ENCODE measurements at places on chromosomes 6 and 20. TPM values are rescaled to one million over a fixed set of nuclear protein-coding genes. Genes with fewer than 3 reads are reported as not detected.

The SLC17A3 gene
- total RNA-seq, result not detected

The ATP6V1G2 gene
- total RNA-seq, result 8.8 TPM

The THEMIS gene
- total RNA-seq, result not detected

The IRF4 gene
- 0.53 TPM for total RNA-seq

The PKIB gene
- 153 TPM for total RNA-seq

The CFAP61 gene
- not detected for total RNA-seq

The PHACTR3 gene
- 0.22 TPM for total RNA-seq

The SLC17A1 gene
- total RNA-seq, result not detected

The SNAP25 gene
- not detected for total RNA-seq

The VAPB gene
- total RNA-seq, result 26.0 TPM

The DEFB116 gene
- not detected for total RNA-seq

DNA sequence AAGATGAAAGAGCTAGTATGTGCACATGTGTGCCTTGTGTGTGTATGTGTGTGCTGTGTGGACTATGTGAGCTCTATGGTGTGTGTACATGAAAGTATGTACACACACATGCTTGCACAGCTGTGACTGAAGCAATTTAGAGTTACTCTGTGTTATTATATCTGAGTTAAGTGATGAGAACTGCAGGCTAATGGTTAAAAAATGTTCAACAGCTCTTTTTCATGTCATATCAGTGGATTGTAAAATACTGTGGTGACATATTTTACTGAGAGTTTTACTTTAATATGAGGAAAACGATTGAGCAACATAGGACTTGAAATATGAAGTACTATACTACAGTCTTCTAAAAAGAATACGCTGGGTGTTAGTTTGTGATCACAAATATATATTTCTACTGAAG, 195.7 kb upstream of the KCNK16 start:
- DNase-seq, result no peak

GRCh38 chr6:102215425-102215824, 821.9 kb downstream of the GRIK2 start:
- no peak for DNase-seq

GRCh38 chr20:58133020-58133808, 95.2 kb downstream of the ANKRD60 start:
- DNase-seq, result no peak

- peak; percentile 15 for DNase-seq
Observed at GRCh38 chr6:69705954-69706353, 90.9 kb downstream of the LMBRD1 start.

DNA sequence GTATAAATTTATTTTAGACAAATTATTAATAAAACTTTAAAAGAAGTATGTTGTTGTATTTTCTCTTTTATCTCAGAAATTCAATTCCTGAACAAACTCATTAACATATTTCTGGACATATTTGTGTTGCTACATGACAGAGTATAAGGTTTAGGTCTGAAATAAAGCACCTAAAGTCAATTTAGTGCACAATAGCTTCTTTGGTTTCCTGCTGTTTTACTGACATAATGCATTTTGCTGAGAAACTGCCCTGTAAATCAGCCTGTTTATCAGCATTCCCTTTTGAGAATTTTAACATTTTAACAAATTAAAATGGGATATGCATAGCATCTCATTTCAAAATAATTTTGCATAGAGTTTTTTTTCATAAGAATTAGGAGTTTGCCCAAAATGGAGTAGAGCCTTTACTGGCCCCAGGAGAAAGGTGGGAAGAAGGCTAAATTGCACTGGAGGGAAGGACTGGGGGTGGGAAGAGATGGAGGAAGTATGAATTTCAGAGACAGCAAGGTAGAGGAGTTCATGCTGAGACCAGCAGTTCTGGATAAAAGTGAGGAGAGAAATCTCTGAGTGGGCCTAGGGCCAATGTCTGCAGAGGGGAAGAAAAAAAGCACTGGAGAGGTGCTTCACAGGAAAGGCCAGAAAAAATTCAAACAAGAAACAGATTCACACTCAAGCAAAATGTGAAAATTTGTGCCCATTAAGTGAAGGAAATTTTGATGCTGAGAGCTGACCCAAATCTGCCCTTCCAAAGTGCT, 324.2 kb upstream of the HSF2 start:
- DNase-seq, result no peak

DNA sequence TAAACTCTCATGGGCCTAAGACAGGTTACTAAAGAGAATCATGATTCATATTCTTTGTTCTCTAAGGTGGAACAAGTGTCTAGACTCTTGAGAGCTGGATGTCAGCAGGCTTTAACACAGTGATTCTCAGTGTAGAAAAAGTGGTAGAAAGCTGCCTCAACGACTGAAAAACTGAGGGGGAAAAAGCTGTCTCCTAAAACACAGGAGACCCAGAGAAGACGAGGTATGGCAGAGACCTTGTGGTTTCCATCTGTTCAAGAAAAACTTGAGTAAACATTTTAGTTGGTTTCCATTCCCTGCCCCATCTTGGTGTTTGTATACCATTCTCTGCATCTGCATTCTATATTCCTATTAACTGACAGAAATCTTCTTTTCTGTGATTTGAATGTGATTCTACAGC, 57.6 kb upstream of the MAP3K7 start:
- no peak for DNase-seq

- DNase-seq, result peak; percentile 82
Observed at GRCh38 chr6:33822575-33823395, 19.0 kb upstream of the MLN start.

GRCh38 chr6:127538750-127539264, 19.7 kb upstream of the MTCL3 start:
- no peak for DNase-seq

DNA sequence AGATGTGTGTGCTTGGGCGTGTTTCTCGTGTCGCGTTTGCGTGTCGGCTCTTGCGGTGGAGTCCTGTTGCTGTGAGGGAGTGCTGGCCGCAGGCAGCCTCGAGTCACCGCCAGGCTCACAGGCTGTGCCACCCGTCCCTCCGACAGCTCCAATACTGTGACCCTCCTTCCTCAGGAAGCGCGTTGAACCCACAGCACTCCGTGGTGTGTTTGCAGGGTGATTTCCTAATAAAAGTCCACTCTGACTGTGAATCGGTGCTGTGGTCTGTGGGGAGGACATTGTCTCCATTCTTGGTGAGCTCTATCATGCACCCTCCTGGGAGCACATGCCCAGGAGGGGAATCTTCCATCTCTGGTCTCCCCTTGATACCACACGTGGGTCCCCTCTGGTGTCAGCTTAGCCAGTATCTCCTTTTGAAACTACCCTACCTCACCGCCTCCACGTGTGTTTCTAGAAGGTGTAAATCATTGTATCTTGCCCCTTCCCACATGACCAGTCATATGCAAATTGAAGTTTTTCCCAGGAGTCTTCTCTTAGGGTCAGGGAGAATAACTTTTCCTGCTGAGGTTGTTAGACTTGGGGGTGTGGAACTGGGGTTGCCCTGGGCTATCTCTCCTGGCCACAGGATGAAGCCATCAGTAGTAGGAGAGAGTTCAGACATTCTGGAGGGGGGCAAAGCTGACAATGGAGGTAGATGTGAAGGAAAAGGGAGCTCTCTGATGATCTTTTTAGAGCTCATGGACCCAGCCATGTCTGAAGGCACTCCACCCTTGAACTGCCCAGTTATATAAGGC, 13.3 kb upstream of the PCMTD2 start:
- DNase-seq, result no peak

- DNase-seq, result peak; percentile 47
Observed at GRCh38 chr6:28134015-28134414, 7.7 kb upstream of the ZKSCAN8 start.

GRCh38 chr6:138769102-138769676, 4.4 kb upstream of the CCDC28A start:
- DNase-seq, result no peak

DNA sequence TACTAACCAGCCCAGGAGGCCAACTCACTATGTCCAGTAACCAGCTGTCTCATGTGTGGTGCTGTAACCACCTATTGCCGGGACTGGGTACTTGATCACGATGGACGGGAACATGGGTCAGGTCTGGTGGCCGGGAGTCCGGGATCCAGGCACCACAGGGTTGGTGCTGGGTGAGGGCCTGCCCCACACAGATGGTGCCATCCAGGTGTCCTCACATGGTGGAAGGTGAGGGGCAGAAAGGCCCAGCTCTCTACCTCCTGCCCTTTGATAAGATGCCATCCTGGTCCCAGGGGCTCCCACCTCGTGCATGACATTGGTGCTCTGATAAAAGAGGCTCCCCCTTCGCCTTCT, 116.3 kb downstream of the TAF4 start:
- no peak for DNase-seq

- DNase-seq, result no peak
Observed at GRCh38 chr6:73394577-73395354, at the start of gene DDX43. TSS of gene DDX43 (plus strand) at chr6:73394828. CDS start at chr6:73394906, 78 bp downstream.

DNA sequence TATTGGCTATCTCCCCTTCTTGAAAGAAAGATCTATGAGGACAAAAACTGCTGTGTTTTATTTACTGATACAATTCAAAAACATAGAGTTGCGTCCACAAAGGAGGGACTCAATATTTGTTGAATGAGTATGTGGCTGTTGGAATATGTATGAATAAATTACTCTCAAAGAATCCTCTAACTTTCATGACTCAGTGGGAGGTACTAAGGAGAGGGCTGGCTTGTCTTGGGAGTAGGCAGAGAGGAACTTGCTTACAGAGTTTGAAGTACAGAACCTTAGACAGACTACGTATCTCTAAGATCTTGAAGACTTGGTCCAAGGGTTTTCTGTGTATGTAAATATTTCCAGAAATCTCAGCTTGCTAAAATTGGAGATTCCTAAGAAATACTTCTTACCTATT, 504.0 kb upstream of the PTCHD4 start:
- no peak for DNase-seq

DNA sequence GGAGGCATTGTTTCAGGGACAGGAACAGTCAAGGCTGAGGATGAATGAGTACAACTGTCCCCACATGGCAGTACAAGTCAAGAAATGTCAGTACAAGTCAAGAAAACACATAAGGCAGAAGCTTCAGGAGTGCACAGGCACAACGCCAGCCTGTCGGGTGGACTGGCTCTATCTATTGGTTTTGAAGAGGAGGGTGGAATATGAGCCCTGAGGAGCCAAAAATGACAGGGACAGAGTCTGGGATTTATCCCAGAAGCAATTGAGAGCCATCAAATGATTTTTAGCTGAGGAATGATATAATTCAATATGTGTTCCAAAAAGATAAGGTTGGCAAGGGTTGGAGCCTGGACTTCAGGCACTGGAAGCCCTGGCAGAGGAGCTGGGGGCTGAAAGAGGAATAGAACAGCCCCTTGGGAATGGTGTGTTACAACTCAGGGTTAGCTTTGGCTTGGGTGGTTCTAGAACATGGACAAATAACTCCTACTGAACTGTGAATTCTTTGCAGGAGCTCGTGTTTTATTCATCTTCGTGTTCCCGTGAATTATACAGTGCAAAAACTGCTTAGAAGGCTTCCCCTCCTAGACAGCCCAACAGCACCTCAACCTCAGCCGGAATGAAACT, 425.7 kb upstream of the ARID1B start:
- DNase-seq, result no peak

GRCh38 chr6:170286246-170286933, 4.5 kb downstream of the DLL1 start:
- peak; percentile 82 for DNase-seq

GRCh38 chr20:37384683-37385174, 38.8 kb downstream of the SRC start:
- DNase-seq, result peak; percentile 82

- DNase-seq, result peak; percentile 42
Observed at GRCh38 chr20:38434301-38434741, 807 bp downstream of the SNHG17 start.

- peak; percentile 72 for DNase-seq
Observed at GRCh38 chr6:28980137-28980851, 24.8 kb downstream of the ZNF311 start.

GRCh38 chr6:25754535-25754934, at the start of gene SLC17A4:
TSS of gene SLC17A4 (plus strand) at chr6:25754742. CDS start at chr6:25761963, 7,221 bp downstream.
- DNase-seq, result no peak
